Stimulated activated CD4-positive, alpha-beta T cell treated with anti-CD3 and anti-CD28 coated beads, Interleukin-15, amount 100 ng/mL, for 1 hour (primary cell): ENCODE measurements at places on chromosomes 4 and X.

GRCh38 chrX:125757794-125758564, 408.1 kb downstream of the DCAF12L2 start:
- DNase-seq = no peak

- DNase-seq = no peak
Observed at GRCh38 chrX:95797344-95797743, 887.3 kb upstream of the DIAPH2 start.

- DNase-seq = no peak
Observed at GRCh38 chr4:126678618-126679017, 954.1 kb upstream of the INTU start.

GRCh38 chr4:24889991-24890390, 22.9 kb downstream of the CCDC149 start:
- no peak for DNase-seq

GRCh38 chr4:82640540-82640939, 78.8 kb upstream of the TMEM150C start:
- DNase-seq = no peak

GRCh38 chr4:87179751-87180150, 40.7 kb downstream of the KLHL8 start:
- DNase-seq = no peak

- DNase-seq = no peak
Observed at GRCh38 chr4:58658701-58659100, 1548.5 kb upstream of the IGFBP7 start.

GRCh38 chr4:105715692-105716278, 7.2 kb downstream of the GSTCD start:
- no peak for DNase-seq

DNA sequence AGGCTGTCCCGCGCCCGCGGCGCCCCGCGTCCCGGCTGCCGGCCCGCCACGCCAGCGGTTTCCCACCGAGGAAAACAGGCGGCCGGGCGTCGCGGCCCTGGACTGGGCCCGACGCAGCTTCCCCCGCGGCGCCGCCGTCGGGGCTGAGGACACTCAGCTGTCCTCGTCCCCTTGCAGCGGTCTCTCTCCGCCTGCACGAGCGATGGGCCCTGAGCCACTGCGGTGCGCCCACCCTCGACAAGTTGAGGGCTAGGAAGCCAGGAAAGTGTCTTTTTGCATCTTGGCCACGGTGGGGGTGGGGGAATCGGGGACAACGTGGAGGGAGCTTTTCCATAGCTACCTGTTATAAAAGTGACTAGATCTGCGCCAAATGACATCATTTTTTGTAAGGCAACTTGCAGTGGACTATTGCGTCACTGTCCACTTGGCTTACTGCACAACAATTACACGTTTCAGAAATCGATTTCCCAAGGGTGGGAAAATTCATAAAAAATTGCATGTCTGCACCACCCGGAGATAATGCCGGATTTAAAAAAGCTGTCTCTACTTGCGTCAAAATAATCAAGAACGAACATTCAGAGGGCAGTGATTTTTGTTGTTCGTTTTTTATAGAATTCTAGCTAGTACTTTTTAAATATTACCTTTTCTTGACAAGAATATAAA, 1.1 kb downstream of the KLHL15 start:
- DNase-seq = no peak

- DNase-seq = no peak
Observed at GRCh38 chr4:176308441-176308840, 11.3 kb upstream of the SPCS3 start.

DNA sequence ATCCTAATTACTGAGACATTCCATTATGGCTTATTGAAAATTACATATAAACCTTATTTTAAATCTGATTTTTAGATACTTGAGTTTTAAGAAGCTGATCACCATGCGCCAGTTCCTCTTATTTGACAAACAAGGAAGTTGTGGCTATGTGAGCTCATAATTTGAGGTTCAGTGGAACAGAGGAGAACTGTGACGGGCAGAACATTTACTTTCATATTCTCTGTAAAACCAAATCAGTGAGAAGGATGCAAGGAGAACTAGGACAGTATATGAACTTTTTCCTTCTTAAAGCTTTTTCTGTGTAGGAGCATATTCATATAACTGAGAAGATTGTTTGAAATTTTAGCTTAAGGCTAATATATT, 25.3 kb downstream of the STIM2 start:
- no peak for DNase-seq

DNA sequence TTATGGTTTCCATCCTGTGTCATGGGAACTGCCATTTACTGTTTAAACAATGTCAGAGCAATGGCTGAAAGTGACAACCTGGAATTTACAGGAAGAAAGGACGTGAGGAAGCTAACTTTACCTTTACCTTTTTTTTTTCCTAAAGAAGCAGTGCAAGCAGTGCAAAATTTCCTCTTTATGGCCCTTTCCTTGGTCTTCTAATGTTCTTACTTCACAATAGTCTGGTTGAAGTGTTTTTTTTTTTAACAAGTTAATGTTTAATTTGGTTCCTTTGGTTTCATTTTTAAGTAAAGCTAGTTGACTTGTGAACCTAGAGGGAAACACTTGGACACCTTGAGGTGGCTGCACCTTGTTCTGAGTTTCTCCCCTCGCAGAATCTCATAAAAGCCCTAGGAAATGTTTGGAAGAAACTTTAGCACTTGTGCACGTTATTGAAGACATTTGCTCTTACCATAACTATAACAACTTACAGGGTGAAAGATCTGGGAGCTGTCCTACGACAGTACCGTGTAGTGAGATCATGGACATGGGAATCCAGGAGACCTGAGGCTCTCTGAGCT, 1.8 kb downstream of the SGMS2 start:
- DNase-seq = no peak

DNA sequence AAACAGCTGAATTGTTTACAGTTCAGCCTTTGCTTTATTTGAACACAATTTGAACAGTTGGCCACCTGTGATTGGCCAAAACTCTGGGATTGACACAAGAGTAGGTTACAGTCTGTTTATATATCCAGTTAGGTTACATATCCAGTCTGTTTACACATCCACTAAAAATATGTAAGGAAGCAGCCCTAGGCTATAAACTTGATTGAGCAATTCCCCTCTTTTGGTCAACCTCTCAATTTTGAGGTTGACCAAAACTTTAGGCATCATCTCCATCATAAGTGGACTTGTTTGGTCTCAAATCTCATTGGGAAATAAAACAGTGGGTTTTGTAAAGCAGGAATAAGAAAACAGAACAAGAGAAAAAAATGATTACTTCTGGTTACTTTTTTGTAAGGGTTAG, 190.8 kb downstream of the SPATA18 start:
- no peak for DNase-seq

- no peak for DNase-seq
Observed at GRCh38 chr4:26766141-26766540, 94.5 kb upstream of the STIM2 start.
